ENCODE measurements at places on chromosomes 7 and 10.
A peak's percentile ranks its signal among the peaks of the same experiment; 100 is the strongest.

DNA sequence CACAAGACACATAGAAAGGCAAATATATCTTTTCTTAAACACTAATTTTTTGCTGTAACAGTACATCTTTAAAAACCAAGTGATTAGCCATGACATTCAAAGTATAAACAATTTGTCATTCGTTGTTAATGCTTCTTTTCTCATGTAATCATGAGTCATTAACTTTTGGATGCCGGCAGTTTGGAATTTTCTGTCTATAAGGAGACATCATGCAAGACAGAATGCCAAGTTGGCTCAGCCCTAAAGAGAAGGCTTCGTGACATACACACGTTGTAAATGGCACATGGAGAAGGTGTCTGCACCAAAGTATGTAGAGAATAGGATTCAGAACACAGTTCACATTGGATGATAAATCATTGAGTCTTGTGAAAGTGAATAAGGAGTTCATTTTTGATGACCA lies 35.9 kb downstream of the CCDC3 start:
- DNase-seq, result no peak

DNA sequence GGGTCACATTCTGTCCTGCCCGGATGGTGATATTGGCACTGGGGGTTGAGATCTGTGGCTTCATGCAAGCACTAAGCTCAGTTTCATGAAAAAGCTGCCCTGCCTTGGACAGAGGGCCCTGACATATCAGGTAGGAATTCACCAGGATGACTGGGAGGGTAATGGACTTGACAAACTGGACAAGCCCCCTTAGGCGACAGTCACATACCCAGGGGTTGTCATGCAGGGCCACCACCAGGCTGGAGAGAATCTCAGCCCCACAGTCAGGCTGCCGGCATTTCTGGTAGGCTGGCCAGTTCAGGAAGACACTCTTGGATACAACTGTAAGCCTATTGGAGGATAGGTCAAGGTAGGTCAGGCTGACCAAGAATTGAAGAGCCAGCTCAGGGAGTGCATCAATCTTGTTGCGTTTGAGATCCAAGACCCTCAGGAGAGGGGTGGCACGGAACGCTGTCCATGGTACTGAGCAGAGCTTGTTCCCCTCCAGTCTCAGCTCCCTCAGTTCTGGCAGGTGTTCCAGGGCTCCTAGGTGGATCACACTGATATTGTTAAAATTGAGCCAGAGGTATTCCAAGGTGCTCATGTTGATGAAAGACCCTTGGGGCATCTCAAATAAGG lies 824 bp downstream of the LRIT2 start:
- DNase-seq, result no peak

- no peak for DNase-seq
These were observed 32.5 kb upstream of the ADAM12 start for GRCh38 chr10:126420567-126421300.

DNA sequence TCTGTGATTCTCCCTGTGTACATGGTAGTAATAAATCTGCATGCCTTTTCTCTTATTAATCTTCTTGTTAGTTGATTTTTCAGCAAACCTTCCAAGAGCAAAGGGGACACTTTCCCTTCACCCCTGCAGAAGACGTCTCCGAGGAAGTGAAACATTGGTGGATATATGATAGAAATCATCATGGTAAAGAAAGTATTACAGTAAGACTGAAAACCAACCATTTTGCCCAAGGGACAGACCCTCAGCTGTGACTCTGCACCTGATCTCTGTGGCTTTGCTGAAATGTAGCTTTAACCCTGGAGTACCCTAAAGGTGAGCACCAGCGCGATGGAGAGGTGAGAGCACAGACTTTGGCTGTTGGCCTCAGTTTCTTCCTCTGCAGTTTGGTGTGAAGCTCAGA lies 32.8 kb upstream of the MYO3A start:
- no peak for DNase-seq

DNA sequence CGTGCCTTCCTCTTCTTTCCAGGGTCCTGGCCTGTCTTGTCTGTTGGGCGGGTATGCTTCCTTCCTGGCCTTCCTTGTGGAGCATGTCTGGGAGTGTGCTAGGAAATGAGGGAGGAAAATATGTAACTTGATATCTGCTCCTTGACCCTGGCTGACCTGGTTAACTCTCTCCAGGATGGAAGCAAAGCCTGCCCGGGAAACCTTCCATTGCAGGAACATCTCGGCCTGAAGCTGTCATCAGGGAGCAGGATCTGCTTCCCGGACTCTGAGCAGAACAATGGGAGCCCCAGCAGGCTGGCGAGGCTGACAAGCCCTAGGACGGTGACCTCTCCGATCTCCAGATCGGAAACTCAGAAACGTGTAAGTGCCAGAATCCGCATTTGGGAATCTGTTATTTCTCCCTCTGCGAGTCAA lies 340.3 kb downstream of the FRMD4A start:
- no peak for DNase-seq

DNA sequence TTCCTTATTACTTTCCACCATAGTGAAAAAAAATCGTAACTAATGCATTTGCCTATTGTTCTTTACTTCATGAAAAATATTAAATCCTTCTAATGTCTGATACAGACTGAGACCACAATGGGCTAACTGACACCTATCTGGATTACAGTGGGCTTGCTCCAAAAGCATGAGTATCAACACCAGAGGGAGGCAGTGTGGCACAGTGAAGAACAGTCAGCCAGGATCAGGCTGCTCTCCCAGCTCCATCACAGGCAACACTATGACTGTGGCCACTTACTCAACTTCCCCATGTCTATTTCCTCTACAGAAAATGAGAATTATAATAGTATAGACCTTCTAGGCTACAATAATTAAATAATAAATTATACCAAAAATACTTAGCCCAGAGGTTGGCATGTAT lies 97.2 kb downstream of the SLC25A13 start:
- no peak for DNase-seq

GRCh38 chr7:25859412-25860274 lies 292.4 kb upstream of the NFE2L3 start:
- DNase-seq, result no peak

DNA sequence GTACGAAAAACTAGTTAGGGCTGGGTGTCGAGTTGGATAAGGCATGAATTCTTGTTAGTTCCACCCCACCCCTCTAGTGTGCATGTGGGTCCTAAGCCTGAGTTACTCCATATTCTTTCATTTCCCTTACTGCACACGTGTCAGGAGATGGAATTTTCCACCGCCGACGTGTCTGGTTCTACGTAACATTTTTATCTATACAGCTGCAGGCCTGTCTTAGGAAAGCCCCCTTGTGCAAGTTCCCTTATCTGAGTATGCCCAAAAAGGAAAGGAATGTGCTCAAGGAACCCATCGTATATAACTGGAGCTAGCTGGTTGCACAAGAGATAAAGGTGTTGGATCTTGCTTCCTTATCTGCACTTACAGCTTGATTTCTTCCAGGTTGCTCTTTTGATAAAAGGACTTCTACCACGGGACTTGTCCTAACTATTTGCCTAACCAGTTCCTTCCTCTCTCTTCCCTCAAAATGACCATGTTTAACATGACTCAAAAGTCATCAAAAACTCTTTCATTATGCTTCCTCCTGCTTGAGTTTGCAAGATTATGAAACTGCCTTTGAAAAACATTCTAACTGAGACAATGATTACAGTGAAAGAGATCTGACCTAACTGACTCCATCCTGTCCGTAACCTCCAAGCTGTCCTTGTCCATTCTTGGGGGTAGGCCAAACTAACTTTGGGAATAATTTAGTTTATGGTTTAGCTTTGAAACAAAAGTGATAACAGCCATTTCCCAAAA lies 181.4 kb downstream of the AKR1D1 start:
- DNase-seq, result no peak

DNA sequence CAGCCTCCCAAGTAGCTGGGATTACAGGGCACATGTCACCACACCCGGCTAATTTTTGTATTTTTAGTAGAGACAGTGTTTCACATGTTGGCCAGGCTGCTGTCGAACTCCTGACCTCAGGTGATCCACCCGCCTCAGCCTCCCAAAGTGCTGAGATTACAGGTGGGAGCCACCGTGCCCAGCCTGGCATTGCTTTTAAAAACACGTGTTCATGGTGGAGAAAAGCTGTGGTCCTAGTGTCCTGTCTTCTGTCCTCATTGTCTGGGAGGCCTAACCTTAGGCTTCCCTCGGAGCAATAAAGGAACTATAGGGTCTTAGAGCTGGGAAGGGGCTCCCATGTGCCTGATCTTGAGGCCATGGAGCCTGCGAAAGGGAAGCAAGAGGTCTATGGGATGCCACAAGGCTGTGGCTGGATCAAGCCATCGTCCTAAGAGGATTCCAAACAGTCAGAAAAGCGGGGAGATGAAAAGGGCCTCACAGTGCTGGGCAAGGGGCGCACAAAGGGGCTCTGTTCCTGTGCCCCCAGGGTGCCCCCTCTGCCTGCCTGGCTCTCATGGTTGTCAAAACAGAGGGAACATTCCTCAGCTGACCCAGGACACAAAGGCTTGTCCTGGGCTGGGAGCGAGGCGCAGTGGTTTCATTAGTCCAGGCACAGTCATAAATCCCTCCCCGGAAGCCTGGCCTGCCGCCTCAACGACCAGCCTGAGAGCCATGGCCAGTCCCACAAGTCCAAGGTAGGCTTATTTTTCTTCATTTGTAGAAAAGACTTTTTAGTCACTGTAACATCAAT lies 106.6 kb upstream of the TNS3 start:
- DNase-seq, result no peak

DNA sequence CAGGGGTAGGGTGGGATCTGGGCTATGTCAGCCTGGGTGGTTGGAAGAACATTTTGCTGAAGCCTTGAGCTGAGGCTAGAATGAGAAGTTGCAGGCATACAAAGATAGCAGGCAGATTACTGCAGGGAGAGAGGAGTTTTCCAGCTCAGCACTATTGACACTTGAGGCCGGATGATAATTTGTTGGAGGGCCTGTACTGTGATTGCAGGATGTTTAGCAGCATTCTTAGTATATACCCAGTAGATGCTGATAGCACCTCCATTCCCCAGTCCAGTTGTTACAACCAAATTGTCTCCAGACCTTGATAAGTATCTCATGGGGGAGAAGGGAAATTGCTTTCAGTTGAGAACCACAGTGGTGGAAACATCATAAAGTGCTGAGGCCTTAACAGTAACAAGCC lies 158.6 kb upstream of the CHRM2 start:
- no peak for DNase-seq

DNA sequence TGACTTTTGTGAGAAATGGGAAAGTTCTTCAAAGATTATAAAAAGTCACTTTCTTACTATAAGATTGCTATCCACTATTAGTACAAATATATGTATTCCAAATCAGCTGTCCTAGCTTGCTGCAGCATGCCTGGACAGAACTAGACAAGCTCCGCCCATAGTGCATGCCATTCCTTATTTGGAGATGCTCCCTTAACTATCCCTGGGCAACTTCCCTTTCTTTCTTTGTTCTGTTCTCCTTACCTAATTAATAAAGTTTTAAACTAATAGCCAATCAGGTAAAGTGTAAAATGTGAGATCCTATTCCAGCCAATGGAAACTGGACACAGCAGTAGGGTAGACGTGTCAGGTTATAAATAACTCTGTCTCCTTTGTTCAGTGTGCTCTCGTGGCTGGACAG lies 281.9 kb downstream of the CAMK1D start:
- no peak for DNase-seq

- no peak for DNase-seq
These were observed 124.6 kb upstream of the NRBF2 start for GRCh38 chr10:63008491-63008890.

- DNase-seq, result no peak
These were observed 225.5 kb upstream of the TCF7L2 start for GRCh38 chr10:112724404-112724991.

DNA sequence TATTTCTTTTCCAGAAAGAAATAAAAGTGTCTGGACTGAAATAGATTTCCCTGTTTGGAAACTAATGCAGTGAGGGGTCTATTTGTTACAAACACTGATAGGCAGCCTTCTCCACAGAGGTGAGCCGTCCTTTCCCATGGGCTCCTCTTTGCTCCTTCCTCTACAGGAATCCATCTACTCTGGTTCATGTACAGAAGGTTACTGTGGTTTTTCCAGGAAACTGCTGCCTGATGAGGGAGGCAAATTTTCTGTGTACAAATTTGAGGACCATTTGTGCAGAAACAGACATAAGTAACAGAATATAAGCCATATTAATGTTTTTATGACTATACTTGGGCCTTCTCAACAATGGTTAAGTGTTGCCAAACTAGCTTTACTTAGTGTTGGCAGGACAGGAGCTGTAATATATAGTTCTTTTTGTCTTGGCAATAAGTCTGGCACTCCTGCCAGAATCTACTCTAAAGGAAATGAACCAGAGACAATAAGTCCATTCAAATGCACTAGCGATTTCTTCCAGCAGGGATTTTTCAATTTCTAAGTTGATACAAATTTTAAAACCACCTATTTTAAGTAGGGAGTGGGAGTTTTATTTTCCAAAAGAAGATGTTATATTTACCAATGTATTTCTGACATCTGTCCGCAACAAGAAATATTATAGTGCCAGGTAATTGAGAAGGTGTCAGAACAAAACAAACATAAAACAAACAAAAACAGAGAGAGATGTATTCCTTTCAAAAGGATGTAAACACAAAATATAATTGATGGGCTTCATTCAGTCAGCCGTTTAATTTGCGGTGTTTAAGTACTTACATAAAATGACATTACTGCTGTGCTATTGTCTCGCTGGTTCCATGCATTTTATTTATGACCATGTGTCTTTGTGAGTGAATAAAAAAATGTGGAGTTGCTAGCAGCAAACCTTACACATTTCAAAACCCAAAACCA lies 91.0 kb upstream of the NFE2L3 start:
- no peak for DNase-seq

- DNase-seq, result no peak
These were observed 3.8 kb downstream of the ZNF365 start for GRCh38 chr10:62377966-62378365.

GRCh38 chr7:69963393-69963792 lies 365.1 kb downstream of the AUTS2 start:
- DNase-seq, result no peak

GRCh38 chr7:102393467-102393866 lies 2.7 kb upstream of the PRKRIP1 start:
- DNase-seq, result no peak

GRCh38 chr7:92836489-92836999 lies at the start of gene CDK6:
Gene CDK6 (minus strand): TSS chr7:92836573. CDS start chr7:92833323, 3,250 bp downstream.
- DNase-seq, result peak; percentile 49

- DNase-seq, result no peak
These were observed 755 bp downstream of the TOMM7 start for GRCh38 chr7:22821702-22822485.

DNA sequence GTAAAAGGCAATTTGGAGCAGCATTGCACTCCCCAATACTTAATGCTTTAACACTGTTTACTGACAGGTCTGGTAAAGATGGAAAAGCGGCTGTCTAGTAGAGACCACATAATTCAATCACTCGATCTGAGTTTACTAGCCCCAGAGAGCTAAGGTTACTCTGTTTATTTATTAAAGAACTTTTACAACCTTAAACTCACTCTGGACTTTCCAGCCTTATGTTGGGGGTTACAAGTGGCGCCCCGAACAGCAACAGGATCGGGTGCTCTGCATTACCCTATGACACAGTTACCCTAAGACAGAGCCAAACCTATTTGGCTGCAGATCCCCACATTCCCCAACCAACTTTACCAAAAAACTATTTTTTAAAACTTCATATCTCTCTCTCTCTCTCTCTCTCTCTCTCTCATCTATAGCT lies 43.9 kb downstream of the MRPS24 start:
- DNase-seq, result no peak

GRCh38 chr7:2732959-2733584 lies 45.1 kb downstream of the AMZ1 start:
- no peak for DNase-seq

- DNase-seq, result no peak
These were observed 101.6 kb upstream of the EEPD1 start for GRCh38 chr7:36051501-36051900.

GRCh38 chr7:1708596-1709251 lies 38.6 kb downstream of the ELFN1 start:
- DNase-seq, result no peak
